ENCODE measurements at places on chromosomes 6 and 20. TPM values are rescaled to one million over a fixed set of nuclear protein-coding genes. Genes with fewer than 3 reads are reported as not detected.

Gene EYS
- 0.17 TPM for total RNA-seq

Gene COL19A1
- 1.5 TPM for total RNA-seq

Gene CST4
- not detected for total RNA-seq

Gene CTSA
- 102 TPM for total RNA-seq

Gene UBD
- 1.1 TPM for total RNA-seq

Gene PRSS35
- total RNA-seq: not detected

Gene ZDHHC14
- total RNA-seq: 0.78 TPM

Gene SLC16A10
- 3.5 TPM for total RNA-seq

Gene ADAM33
- total RNA-seq: not detected

Gene HLA-DQB1
- total RNA-seq: not detected

Gene RNF144B
- total RNA-seq: 0.31 TPM

Gene VWA7
- total RNA-seq: 2.2 TPM

Gene FNDC11
- total RNA-seq: not detected

Gene PNPLA1
- total RNA-seq: not detected

Gene ASIP
- not detected for total RNA-seq

Gene TRIM10
- total RNA-seq: not detected

Gene ABRACL
- total RNA-seq: 68.9 TPM

Gene LY6G5C
- 0.97 TPM for total RNA-seq
